DMS153 (cell line): ENCODE measurements at places on chromosomes 2 and 18.
A peak's percentile ranks its signal among the peaks of the same experiment; 100 is the strongest.

DNA sequence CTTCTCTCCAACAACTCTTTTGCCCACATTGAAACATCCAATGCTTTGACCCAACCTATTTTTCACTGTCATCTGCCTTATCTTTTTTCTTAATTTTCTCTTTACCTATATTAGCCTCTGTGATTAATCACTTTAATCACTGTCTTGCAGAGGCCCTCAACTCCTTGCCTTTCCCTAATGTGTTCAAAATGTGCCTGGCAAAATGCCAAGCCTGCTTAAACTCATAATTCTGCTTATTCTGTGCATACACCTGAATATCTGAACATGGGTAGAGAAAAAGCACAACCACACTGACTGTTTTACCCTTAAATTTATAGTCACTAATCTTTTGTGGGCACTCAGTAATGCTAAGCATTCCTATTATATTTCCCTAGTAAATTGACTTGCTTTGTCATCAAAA lies 63.0 kb upstream of the GALNT13 start:
- no peak for DNase-seq

DNA sequence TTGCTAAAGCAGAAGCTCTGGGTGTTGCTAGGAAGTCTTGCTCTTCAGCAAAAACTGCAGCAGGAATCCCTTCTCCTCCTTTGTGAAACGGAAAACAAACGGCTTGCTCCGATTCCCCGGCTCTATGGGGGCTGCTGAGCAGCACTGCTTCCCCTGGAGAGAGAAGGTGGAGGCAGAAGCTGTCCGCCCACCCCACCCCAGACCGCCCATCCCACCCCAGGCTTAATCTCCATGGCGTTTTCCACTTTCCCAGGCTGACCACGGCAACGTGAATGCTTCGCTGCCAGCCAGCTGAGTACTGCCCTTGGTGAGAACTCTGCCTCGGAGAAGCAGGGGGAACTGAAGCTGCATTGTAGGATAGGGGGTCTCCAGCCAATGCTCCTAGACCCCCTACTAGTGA lies 139.2 kb downstream of the BCL2 start:
- DNase-seq: no peak

DNA sequence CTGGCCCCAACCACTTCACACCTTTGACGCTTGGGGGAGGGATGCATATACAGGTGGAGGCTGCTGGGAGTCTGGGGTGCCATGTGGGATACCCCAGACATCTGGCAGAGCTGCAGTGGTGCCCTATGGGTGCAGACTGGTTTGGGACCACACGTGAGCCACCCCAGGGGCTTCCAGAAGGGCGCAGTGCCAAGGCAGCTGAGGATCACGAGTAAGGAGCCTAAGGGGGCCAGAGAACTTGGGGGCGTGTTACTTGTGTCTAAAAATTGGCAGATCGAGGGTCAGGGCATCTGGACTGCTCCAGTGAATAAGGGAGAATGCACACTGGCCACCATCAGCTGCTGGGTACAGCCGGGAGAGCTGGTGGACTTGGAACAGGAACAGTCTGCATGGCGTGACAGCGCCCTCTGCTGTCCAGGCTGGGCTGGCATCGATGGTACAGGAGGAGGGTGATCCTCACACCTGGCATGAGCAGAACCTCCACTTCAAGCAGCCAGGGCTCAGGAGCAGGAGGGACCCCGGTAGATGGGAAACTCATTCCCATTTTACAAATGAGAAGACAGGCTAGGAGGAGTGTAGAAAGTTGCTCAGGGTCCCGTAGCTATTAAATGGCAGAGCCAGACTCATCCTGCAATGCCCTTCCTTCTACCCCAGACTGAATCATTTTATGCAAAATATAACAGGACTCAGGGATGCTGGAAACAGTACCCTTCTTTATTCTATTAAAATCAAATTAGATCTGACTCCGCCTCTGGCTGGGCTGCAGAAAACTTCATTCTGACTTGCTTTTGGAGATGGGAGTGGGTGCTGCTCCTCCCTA lies 60.4 kb downstream of the ATOH8 start:
- DNase-seq: peak; percentile 75

DNA sequence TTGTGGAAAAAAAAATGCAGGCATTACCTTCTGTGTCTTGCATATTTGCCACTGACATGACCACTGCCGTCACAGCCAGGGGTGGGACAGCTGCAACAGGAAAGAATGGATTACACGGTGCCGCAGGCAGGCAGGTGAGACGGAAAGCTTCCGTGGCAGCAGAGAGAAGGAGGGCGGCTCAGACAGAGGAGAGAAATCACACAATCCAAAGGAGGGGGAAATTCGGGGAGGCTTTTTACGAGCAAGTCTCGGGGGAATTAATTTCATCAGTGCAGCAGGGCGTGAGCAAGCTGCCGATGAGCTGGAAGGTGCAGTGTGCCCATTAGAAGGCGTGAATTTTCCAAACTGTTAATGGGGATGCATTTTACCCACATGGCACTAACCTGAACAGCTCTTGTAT lies 234.8 kb upstream of the PXDN start:
- peak; percentile 28 for DNase-seq

- peak; percentile 0 for DNase-seq
Observed at GRCh38 chr18:11387880-11388279, 221.5 kb upstream of the SLC35G4 start.

- DNase-seq: no peak
Observed at GRCh38 chr2:135607561-135607960, 76.3 kb downstream of the R3HDM1 start.

DNA sequence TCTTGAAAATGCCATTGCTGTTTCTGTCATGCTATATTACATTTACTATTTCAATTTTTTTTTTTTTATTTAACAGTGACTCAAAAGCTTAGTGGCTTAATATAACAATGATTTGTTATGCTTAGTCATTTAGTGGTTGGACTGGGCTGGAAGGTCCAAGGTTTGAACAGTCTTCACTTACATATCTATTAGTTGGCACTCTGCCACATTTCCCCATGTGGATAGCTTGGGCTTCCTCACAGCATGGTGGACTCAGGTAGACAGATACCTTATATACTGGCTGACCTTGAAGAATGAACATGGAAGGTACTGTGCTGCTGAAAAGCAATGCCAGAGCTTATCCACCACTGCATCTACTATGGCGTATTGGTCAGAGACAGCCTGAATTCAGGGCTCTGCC lies 909.5 kb upstream of the SOX11 start:
- DNase-seq: no peak

DNA sequence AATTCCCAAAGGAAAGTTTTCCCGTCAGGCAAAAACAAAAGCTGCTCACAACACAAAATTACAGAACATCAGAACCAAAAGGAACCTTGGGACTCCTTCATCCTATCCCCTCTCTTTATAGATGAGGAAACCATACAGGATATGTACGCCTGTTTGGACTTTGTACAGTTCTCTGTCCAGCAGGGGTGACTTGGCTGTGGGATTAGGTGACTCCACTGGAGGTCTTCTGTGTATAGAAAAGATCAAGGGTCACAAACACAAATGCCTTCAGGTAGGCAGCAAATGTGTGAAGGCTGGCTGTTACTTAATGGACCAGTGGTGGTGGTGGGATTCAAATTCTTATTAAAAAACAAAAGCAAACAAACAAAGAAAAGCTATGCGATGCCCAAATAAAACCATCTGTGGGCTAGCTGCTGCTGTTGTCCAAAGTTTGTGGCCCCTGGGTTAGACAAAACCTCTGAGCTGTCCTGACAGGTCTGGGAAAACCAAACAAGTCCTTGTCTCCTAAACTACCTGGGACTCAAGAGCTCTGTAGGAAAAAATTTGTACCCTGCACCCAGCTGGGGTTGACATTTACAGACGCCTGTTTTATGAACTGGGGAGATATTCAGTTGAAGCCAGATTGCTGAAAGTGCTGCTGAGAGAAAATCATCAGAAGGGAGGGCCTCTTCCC lies 1.3 kb upstream of the CEP68 start:
- no peak for DNase-seq

DNA sequence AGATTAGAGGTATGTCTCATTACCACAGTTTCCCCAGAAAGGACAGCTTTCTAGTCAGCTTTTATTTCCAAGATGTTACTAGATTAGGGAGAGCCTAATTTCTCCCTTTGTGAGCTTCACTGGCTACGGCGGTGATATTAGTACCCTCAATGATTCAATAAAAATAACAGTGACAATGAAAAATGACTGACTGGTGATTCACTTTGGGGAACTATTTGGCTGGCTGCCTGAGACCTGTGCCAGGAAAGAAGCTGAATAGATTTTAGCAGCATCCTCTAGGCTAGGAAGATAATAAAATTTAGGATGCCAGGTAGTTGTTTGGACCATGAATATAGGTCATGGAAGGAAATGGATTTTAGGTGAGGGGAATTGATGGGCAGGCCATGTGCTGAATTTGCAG lies 178.7 kb downstream of the FMNL2 start:
- peak; percentile 10 for DNase-seq

- DNase-seq: no peak
Observed at GRCh38 chr2:196380575-196380974, 209.2 kb upstream of the STK17B start.

- peak; percentile 27 for DNase-seq
Observed at GRCh38 chr18:60549338-60549960, 176.9 kb upstream of the MC4R start.

DNA sequence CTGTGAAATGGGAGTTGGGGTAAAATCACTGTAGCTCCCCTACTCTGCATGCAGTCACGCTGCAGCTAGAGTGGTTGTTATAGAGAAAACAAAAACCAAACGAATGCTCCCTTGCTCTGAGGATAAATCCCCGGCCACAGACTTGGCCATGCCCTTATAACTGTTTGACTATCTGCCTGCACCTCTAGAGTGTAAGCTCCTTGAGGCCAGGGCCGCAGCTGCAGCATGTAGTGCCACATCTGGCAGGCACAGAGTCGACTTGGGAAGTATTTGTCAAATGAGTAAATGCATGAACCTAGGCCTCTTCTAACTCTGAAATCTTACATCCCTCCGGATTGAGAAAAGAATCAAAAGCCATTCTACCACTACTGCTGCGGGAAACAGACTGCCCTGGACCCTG lies 35.9 kb downstream of the KCNIP3 start:
- no peak for DNase-seq

DNA sequence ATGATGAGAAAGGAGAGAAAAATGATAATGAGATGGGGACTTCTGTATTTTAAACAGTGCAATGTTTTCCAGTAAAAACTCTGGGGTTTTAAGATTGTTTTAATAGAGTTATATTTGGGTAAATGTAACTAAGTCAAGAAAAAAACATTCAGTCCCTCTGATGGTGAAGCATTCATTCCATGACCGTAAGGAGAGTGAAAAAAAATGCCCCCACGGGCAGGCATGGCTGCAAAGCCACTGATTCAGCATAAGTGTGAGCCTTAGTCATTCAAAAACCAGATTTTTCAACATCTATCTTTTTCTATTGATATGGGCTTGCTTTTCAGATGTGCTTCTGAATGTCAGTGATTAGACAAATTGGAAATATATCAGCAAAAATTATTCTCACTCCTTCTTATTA lies 957.8 kb downstream of the SLC4A3 start:
- no peak for DNase-seq

- DNase-seq: no peak
Observed at GRCh38 chr2:147663962-147664361, 180.9 kb upstream of the ACVR2A start.

DNA sequence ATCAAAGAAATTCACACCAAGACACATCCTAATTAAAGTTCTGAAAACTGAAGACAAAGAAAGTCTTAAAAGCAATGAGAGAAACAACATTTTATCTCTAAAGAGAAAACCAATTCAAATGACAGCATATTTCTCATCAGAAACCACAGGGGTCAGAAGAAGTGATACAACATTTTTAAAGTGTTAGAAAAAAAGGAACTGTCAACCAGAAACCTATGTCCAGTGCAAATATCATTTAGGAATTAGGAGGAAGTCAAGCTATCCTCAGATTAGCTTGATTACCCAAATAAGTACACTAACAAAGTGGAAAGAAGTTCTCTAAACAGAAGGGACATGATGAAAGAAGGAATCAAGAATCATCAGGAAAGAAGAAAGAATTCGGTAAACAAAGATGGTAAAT lies 59.5 kb upstream of the BCL2L11 start:
- DNase-seq: no peak

DNA sequence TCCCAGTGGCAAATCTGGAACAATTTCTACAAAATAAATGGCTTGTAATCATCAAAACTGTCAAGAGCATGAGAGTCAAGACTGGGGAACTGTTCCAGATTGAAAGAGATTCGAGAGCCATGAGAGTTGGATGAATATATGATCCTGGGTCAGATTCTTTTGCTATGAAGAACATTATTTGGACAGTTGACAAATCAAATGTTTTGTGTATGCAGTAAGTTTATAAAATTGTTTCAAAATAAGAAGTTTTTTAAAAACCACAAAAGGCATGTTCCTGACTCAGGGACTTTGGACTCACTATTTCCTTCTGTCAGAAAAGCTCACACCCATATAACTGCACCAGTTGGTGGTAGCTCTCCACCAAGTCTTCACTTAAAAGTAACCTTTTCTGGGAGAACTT lies 38.5 kb downstream of the ROCK2 start:
- no peak for DNase-seq

DNA sequence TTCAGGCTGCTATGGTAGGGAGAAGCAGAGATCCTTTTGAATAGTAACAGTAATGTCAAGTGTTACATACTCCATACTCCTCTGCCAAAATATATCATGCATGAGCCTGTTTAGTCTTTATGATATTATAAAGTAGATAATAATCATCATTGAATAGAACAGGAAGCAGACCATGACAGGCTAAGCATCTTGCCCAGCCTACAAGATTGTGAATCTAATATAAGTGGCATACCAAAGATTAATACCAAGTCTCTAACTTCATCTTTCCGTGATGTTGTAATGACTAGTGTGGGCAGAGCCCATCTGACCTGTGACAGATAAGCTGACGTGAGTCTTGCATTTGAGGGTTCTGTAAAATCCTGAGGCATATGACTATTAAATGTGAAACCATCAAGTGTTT lies 13.1 kb downstream of the NDUFB3 start:
- DNase-seq: no peak

- no peak for DNase-seq
Observed at GRCh38 chr2:16325976-16326510, 339.6 kb downstream of the CYRIA start.
